ENCODE measurements at places on chromosomes 11 and 22.
A peak's percentile ranks its signal among the peaks of the same experiment; 100 is the strongest.

- no peak for DNase-seq
Observed at GRCh38 chr11:110795112-110795624, 82.9 kb upstream of the ARHGAP20 start.

GRCh38 chr22:36398601-36399471 lies 11.1 kb upstream of the MYH9 start:
- DNase-seq, result no peak

DNA sequence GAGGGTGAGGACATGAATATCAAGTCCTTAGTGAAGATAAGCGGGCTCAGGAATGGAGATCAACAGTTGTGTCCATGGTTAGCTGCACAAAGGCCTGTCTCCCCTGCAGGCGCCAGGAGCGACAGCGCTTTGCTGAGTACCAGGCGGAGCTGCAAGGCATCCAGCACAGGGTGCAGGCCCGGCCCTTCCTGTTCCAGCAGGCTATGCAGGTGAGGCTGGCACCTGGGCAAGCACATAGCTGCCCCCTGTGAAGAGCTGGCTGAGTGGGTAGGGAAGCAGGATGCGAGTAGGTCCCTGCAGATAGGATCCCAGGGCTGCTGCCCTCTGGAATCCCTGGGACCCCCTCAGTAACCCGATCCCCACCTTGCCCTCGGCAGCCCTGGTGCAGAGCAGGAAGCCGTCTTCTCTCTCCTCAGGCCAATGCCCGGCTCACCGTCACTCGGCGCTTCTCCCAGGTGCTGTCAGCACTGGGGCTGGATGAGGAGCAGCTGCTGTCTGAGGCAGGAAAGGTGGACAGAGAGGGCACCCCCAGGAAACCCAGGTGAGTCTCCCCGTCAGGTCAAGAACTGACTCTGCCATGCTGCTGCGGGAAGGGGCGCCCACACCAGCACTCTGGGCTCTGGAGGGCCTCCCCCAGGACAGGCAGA lies 2.6 kb upstream of the SART1 start:
- no peak for DNase-seq

DNA sequence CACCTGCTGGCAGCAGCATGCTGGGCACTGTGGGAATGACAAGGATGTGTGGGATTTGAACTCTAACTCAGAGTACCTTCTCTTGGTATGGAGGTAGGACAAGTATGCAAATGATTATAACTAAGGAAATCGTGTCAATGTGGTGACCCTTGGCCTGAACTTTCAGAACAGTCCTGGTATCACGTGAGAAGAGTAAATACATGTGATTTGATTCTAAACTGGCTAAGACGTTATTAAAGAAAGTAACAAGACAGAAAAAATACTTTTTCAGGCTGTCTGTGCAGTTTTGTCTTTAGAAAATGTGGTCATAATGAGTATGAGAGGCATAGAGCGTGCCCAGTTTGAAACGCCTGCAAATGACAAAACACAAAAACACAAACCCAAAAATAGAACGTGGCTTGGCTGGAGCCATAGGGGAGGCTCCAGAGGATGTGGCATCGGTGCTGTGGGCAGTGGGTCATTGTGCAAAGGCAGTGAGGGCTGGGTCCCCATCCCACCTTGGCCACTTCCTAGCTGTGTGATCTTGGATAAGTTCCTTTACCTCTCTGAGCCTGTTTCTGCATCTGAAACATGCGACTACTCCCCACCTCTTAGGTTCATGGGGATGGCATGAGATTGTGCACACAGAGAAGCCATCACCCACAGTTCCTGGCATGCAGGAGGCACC lies 18.4 kb upstream of the IL2RB start:
- DNase-seq, result no peak

GRCh38 chr11:31822175-31822926 lies 11.2 kb upstream of the PAX6 start:
- DNase-seq, result no peak

GRCh38 chr22:40818192-40818746 lies 877 bp downstream of the SLC25A17 start:
- no peak for DNase-seq

DNA sequence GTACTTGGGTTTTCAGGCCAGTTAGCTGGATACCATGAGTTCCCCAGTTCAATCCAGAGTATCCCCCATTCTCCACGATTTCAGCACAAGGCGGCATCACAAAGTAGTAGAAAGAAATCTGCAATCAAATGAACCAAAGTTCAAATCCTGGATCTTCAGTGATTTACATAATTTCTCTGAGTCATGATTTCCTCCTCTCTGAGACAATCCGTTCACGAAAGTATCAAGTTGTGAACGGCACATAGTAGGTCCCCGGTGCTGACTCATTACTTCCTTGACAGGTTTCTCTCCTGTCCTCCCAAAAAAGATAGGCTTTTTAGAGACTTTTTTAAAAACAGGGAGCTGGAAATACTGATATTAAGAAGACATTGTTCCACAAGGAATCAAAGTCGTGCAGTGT lies 69.1 kb upstream of the AKIP1 start:
- peak; percentile 25 for DNase-seq

DNA sequence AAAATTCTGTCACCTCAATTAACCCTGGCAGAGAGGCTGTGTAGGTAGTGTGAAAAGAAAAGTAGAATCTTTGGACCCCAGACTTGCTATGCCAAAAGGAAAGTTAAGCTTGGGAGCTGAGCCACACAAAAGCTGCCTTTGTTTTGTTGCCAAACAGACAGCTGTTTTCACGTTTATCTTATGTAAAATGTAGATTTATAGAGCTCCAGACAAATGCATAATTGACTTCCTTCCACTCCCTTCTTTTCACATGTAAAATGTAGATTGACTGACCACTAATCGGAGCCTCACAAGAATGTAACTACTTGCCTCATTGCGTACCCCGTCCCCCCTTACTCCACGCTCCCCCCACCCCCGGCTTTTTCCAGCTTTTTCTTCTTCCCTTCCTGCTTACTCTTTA lies 2302.2 kb upstream of the RAG2 start:
- DNase-seq, result no peak

DNA sequence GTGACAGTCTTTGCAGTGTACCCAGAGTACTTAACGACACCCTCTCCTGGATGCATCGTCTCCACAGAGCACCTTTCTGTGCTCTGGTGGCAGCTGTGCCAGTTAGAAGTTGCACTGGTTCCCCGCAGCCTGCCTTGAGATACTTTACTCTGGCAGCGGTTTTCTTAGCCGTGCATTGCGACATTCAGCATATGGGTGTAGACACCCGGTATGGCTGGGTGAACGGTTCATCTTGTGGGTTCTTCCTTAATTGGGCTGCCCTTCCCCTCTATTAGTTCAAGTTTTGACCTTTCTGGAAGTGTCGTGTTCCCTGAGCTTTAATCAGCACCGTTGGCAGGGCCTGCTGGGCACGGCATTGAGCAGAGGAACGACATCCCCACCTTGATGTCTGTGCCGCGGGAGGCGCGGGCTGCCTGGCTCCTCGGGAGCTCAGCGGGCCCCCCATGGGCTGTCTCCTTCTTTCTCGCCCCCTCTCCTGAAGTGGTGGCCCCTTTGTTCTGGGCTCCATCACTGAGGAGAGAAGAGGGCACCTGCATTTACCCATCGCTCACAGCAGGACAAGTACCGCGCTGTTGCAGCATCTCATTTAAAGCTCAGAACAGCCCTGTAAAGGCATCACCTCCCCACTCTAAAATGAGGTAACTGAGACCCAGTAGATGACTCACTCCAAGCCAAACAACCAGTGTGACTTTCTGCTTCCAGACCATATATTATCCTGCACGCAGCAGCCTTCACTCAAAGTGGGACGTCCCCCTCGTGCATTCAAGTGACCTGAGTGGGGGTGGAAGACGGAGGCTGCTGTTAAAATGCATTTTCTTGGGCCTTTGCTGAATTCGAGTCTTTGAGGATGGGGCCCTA lies 13.3 kb downstream of the FAM83F start:
- DNase-seq, result no peak

- no peak for DNase-seq
Observed at GRCh38 chr22:27157666-27158370, 500.4 kb downstream of the MIAT start.

DNA sequence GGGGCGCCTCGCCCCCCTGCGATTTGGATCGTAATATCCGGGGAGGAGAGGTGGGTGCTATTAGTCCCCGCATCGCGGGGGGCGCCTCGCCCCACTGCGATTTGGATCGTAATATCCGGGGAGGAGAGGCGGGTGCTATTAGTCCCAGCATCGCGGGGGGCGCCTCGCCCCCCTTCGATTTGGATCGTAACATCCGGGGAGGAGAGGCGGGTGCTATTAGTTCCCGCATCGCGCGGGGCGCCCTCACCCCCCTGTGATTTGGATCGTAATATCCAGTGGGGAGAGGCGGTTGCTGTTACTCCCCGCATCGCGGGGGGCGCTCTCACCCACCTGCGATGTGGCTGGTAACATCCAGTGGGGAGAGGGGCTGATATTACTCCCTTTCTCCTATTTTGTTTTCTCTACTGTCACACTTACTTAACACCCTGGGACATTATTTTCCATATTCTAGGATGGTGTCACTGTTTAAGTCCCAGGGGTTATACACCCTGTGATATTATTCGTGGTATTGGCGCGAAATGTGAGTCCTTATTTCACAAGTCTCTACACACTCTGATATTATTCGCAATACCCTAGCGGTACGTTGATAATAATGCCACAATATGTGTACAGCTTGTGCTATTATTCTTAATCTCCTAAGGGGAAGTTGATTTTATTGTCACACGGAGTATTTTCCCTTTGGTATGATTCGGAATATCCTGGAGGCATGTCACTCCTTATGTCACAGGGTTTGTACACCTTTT lies 57.8 kb upstream of the ALDH3B2 start:
- DNase-seq, result peak; percentile 74

DNA sequence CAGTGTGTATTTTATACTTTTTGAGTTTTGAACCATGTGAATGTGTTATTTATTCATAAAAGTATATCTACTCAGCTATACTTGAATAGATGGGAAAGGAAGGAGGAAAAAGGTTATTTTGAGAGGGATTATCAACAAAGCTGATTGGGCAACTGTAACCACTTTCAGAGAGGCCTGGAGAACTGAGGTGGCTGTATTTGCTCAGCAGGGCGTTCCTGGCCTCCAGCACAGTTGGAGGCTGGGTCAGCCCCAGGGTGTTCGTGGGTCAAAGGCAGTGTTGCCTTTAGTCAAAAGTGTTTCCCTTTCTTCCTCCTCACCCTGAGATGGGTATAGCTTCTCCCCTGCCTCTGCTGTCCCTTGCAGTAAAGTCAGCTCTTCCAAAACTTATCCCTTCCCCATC lies 26.7 kb downstream of the ASCC2 start:
- no peak for DNase-seq

DNA sequence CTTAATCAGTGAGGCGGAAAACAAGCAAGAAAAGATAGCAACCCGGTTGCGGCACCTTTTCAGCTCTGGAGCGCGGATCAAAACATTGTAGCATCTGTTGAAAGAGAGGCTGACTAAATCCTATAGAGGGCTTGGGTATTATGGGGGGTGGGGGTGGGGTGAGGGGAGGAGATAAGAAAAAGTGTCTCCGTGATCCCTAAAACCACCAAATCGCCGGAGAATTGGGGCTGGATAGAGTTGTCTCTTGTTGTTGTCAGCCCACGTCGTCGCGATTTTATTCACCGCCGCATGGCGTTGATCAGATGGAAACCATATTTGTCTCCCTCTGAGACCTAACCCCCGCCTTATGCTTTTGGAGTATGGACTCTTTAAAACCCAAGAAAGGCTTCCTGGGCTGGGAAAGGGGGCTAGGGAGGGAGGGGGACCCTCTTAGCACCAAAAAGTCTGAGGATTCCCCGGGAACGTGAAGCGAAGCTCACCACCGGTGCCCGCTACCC lies 13.0 kb downstream of the PAX6 start:
- no peak for DNase-seq

- DNase-seq, result no peak
Observed at GRCh38 chr22:39958949-39959639, 1.1 kb upstream of the TMA7B start.

DNA sequence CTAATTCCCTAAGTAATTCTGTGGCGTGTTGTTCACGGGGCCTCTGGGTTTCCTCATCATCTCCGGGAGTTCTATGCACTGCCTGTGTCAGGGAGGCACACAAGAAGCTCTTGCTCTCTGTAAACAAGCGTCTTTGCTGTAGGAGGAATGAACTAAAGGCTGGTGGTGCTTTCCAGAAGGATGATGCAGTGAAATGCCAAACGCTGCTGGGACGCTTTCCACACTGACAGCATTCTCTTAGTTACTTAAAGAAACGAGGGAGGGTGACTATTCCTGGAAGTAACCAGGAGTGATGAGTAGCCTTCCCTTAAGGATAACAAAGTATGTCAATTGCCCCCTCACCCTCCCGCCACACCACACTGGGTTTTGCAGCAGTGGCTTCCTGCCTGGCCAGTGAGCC lies 38.5 kb upstream of the NUP50 start:
- no peak for DNase-seq

DNA sequence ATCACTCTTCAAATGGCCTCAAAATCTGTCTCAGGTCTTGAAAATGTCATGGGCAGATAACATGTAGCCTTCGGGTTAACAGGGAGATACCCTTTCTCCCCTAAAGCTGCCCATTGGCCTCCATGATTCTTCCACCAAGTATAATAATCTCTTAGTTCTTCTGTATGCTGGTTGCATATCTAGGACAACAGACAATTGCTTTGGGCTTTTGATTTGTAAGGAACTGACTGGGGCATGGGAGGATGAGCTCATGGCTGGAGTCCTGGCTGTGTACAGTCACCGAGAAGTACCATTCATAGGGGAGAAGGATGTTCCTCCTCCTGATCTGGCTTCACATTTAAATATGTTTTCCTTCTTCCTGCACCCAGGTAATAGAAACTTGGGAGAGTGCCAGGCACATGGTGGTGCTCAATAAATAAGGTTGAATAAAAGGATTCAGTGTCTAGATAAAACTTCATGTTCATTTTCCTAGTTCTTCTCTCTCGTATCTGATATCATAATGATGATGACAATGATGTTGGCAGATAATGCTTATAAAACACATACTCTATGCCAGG lies 2.8 kb upstream of the AMPD3 start:
- DNase-seq, result no peak

DNA sequence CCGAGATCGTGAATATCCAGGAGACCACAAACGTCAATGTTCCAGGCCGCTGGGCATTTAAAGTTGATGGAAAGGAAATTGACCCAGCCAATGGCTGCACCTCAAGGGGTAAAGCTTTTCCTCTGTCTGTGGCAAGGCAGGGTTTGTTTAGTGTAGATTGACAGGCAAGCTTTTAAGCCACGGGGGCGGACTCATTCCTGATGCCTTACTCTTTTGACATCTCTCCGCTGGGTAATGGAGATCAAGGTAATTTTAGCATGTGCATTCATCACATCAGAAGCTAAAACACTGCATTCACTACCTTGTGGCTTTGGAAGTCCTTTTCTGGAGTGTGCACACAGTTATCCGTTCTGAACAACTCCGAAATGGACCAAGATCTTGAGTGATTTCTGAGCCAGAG lies 12.6 kb downstream of the TECTA start:
- no peak for DNase-seq

GRCh38 chr11:60899046-60899936 lies 7.1 kb downstream of the PRPF19 start:
- DNase-seq, result peak; percentile 40

DNA sequence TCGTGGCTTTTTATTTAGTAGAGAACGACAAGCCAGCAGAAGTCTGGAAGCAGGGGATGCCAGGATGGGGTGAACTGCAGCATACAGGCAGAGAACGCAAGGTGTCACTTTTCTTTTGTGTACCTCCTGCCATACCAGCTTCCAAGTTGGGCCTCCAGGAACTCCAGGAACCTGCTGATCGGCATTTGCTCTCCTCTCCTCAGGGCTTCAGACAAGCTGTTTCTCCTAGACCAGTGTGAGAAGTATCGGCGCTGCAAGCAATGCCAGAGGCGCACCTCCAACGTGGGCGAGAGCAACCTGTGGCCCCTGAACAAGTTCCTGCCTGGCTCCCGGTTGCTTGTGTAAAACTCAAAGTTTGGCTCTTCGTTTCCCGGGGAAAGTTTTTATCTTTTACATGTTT lies 47.7 kb downstream of the CCDC81 start:
- DNase-seq, result no peak

Data from activated CD4-positive, alpha-beta T cell treated with anti-CD3 and anti-CD28 coated beads for 48 hours (primary cell).